ENCODE measurements at places on chromosomes 12 and 14.
A peak's percentile ranks its signal among the peaks of the same experiment; 100 is the strongest.

DNA sequence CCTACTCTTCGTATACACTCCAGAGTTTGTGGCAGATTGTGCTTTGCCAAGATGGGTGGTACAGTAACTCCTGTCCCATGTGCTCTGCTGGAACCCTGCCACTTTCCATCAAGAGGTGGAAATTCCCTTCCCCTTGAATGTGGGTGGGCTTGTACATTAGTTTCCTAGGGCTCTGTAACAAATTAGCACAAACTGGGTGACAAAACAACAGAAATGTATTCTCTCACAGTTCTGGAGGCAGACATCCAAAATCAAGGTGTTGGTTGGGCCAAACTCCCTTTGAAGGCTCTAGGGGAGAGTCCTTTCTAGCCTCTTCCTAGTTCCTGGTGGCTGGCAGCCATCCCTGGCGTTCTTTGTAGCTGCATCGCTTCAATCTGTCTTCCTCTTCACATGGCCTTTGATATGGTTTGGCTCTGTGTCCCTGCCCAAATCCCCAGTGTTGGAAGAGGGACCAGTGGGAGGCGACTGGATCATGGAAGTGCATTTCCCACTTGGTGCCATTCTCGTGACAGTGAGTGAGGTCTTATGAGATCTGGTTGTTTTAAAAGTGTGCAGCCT, 117.5 kb downstream of the VRK1 start:
- no peak for DNase-seq

DNA sequence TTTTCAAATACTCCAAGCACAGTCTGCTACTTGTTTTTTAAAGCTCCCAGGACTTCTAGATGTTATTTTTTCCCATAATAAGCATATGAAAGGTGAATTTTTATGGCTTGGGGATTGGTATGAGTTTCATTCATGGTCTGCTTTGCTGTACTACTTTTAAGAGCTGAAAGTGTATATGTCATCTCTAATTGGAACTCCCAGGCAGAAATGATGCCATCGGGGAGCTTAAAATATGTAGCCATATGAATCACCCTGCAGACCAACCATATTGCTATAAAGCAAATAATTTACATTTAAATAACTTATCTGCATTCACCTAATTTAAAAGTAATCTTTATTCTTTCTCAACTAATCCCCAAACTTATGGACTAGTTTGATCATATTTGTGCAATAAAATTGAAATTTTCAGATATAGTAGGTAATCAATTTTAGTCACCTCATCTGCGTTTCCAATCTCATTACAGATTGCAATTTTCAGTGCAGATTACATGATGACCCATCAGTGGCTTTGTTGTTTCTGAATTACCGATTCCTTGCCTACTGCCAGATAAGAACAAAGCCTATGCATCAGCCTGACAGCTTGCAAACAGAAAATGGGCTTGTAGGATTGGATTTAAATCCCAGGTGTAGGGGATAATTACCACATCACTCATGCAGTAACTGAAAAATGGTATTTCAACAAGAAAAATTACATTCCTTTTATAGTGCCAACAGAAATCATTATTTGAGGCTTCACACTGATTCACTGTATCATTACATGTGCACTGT, 689.4 kb downstream of the NOVA1 start:
- DNase-seq: no peak

DNA sequence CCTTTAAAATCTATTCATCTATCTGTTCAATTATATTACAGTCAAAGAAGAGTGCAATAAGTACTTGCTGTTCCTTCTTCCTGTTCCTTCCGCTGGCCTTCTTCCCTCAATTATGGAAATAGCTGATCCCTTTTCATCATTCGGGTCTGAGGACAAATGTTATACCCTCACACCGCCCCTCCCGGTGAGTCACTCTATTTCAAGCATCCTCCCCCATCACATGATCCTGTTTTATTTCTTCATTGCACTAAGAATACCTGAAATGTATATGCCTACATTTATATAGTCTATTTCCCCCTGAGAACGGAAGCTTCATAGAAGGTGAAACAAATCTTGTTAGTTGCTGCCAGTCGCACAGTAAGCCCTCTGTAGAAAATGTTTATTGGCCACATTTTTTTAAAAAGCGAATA, 2.5 kb downstream of the SLC38A1 start:
- no peak for DNase-seq

- no peak for DNase-seq
Observed at GRCh38 chr12:18296201-18296908, 35.0 kb downstream of the PIK3C2G start.

DNA sequence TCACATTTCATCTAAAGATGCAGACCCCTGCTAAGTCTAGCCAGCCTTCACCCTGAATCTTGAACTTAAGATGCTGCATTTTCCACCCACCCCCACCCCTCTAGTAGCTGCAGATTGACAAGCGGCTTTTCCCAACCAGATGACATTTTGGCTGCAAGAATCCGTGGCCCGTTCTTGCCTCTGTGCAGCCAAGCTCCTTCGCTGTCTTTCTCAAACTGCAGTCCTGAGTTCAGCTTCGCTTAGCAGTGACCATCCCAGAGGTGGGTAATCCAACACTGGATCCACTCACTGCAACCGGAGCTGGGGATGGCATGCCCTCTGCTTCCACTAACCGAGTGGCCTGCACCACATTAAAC, 765 bp upstream of the NFYB start:
- DNase-seq: no peak

DNA sequence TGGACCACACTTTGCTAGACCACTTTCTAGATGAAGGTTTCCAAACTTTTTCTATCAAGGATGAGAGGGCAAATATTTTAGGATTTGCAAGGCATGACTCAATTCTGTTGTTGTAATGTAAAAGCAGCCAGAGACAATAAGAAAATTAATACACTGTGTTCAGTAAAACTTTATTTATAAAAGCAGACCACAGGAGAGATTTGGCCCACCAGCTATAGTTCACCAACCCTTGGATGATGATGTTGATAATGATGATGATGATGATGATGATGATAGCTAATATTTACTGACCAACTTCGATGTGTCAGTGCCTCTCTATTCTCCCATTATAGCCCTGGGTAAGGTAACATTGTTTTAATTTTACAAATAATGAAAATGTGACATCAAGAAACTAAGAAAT, 156.5 kb downstream of the BTG1 start:
- DNase-seq: no peak

DNA sequence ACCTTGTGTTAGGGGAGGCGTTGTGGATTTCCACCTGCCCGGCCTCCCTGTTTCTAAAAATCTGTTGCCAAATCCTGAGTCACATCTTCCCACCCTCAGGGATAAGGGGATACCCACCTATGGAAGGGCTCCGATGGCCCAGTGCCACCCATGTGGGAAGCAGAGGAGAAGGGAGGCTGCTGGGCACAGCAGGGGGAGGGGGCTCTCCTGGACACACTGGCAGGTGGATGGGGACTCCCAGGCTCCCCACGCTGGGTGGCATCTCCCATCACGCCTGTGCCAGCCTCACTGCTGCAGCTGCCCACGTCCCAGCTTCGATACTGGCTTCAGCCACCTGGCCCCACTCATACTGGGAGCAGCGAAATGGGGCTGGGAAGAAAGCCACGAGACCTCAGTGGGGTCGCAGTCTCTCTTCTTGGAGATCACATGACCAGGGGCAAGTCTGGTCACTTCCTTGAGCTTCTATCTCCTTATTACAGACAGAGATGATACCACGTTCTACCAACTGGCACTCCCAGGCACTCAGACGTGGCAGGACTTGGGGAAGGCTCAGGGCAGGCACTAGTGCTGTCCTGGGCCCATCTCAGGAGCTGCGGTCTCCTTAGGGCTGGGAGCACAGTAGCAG, 72.2 kb downstream of the PITPNM2 start:
- DNase-seq: no peak

DNA sequence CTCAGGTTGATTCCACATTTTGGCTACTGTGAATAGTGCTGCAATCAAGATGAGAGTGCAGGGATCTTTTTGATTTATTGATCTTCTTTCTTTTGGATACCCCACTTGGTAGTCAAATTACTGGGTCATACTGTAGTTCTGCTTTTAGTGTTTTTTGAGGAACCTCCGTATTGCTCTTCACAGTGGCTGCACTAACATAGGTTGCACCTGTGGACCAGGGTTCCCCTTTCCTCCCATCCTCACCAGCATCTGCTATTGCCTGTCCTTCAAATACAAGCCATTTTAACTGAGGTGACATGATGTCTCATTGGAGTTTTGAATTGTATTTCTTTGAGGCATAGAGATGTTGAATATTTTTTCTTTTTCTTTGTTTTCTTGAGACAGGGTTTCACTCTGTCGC, 152.5 kb upstream of the TMEM132C start:
- no peak for DNase-seq

- DNase-seq: peak; percentile 94
Observed at GRCh38 chr14:24095271-24096068, 1.4 kb downstream of the PCK2 start.

- no peak for DNase-seq
Observed at GRCh38 chr12:89513544-89513943, 11.1 kb downstream of the GALNT4 start.

DNA sequence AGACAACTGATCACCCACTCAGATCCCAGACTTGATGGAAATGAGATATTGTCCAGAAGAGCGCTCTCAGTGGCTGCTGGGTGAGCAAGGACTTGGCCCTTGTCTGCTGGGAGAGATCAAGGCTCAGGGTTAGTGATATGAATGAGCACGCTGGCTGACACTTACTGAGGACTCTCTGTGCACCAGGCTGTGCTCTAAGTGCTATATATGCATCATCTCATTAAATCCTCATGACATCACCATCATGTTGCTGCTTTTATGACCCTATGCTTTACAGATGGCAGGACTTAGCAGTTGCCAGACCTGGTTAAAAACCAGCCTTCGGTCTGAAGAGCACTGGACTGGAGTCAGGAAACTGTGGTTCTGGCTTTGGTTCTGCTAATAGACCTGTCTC, 260.9 kb downstream of the VRK1 start:
- DNase-seq: no peak

DNA sequence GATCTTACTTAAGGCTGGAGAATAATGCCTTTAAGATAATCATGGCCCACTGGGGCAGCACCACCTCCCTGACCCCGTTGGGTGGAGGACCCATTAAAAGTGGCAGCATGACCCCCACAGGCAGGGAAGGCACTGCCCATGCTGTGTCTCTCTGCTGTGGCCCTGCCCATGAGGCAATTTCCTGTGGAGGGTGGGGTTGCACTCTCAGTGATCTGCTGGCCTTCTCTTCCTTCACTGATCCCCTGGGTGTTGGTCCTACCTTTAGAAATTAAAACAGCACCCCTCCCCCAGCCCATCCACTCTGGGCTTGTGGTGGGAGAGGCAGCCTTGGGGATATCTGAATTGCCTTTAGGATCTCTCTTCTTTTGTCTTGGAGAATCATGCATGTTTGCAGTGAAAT, 17.3 kb downstream of the KLRK1 start:
- no peak for DNase-seq

GRCh38 chr14:99181804-99182520, 90.0 kb downstream of the BCL11B start:
- no peak for DNase-seq

GRCh38 chr14:60589442-60589841, 59.8 kb downstream of the SIX1 start:
- DNase-seq: no peak

Measured in GM10248 (cell line).